ENCODE measurements at places on chromosomes 4 and X. TPM values are rescaled to one million over a fixed set of nuclear protein-coding genes. Genes with fewer than 3 reads are reported as not detected.

DNA sequence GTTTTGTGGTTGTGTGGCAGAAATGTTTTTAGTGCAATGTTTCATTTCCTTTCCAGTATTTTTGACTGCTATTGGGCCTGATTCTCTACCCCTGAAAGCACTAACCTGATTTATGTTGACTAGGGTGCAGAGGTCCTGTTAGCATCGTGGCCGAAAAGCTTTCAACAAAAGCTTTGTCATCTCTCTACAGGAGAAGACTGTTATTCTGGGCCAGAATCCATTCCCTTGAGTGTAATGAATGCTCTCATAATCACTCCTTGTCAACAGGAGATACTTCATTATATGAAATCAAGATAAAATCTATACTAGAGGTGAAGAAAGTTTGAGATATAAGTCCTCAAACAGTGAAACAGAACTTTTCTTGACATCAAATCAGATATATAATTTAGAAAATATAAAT lies 195.5 kb downstream of the ZNF330 start:
- H3K4me1 ChIP-seq, result no peaks in the 10 kb centered on the region
- no peak for DNase-seq
- H3K36me3 ChIP-seq, result no peaks in the 10 kb centered on the region
- H3K27ac ChIP-seq, result no peak overlapping the region

DNA sequence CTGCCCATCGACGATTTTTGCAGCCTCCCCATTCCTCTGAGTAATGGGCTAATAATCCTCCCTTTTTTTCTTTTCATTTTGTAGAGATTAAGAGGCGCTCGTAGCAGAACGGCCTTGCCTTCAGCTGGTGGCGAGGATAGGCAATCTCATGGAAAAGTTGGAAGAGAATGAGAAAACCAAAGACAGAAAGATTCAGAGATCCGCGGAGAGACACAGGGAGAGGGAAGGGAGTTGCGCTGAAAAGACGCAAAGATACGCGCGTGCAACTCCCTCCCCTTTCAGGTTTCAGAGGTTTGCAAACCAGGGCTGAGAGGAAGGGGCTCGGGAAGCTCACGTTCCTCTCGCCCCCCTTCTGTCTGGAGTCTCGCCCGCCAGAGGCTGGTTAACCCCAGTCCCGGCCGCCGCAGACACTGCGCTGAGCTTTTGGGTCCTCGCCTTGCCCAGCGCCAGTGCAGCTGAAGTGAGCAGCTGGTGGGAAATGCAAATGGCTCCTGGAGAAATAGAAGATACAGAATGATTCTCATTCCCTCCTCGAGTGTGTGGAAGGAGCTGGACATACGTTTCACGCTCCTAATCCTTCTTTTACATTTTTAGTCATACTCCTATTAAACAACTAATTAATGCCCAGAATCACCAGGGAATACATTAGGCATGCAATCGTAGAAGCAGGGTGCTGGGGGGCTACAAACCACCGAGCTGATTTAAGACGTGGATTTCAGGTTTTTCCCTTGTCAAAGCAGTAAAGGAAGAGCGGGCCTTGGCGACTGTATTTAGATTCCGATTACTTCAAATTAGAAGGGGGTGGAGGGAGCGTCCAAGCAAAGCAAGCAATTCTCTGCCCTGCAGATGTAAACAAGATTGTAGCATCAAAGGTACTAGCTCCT lies 16.6 kb upstream of the PITX2 start:
- DNase-seq, result no peak
- no peaks in the 10 kb centered on the region for H3K36me3 ChIP-seq
- H3K4me3 ChIP-seq, result no peak overlapping the region
- H3K27me3 ChIP-seq, result no peaks in the 10 kb centered on the region
- H3K4me1 ChIP-seq, result peaks cover 22% of the 10 kb centered on the region
- no peak overlapping the region for H3K27ac ChIP-seq

- H3K4me3 ChIP-seq, result no peak overlapping the region
- peaks cover 11% of the 10 kb centered on the region for H3K4me1 ChIP-seq
- H3K36me3 ChIP-seq, result no peaks in the 10 kb centered on the region
- H3K27ac ChIP-seq, result no peak overlapping the region
Observed at GRCh38 chr4:7654550-7655445, 220.1 kb upstream of the PSAPL1 start.

DNA sequence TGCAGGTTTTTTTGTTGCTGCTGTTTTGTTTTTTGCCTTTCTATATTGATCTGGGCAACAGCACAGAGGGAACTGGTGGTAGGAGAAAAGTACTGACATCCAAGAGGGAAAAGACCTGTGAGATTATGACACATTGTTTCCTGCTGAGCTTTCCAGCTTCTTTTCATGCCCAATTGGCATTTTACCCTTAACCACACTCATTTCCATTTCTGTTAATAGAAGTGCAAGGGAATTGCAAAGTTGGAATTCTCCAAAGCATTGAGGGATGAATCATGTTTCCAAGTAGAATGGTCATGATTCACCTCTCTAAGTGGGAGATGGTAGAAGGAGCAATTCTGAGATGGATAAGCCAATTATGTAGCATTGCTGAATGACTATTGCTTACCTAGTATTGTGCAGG lies 161.5 kb downstream of the PPARGC1A start:
- no peak overlapping the region for H3K4me3 ChIP-seq
- no peaks in the 10 kb centered on the region for H3K36me3 ChIP-seq
- H3K4me1 ChIP-seq, result no peaks in the 10 kb centered on the region
- H3K27me3 ChIP-seq, result no peaks in the 10 kb centered on the region
- H3K27ac ChIP-seq, result no peak overlapping the region

- no peaks in the 10 kb centered on the region for H3K4me1 ChIP-seq
- H3K27ac ChIP-seq, result no peak overlapping the region
- no peak for DNase-seq
- H3K27me3 ChIP-seq, result no peaks in the 10 kb centered on the region
Observed at GRCh38 chrX:12721042-12721441, 70.2 kb upstream of the PRPS2 start.

Gene H2BW2
- not detected for total RNA-seq

Gene GJB1
- total RNA-seq, result 37.6 TPM

Measured in Caco-2 (cell line).